ENCODE measurements at places on chromosomes 11 and 22. TPM values are rescaled to one million over a fixed set of nuclear protein-coding genes. Genes with fewer than 3 reads are reported as not detected.

OAF gene
- polyA plus RNA-seq, result 195 TPM

DCHS1 gene
- 17.1 TPM for polyA plus RNA-seq

NCF4 gene
- polyA plus RNA-seq, result 9.2 TPM

VPREB1 gene
- polyA plus RNA-seq, result 0.24 TPM

GDPD4 gene
- 5.1 TPM for polyA plus RNA-seq

OR6T1 gene
- not detected for polyA plus RNA-seq

LRRC4C gene
- 3.9 TPM for polyA plus RNA-seq

CSKMT gene
- 8.7 TPM for polyA plus RNA-seq

SEPTIN5 gene
- polyA plus RNA-seq, result 24.9 TPM

TSGA10IP gene
- not detected for polyA plus RNA-seq

RFPL3 gene
- 0.04 TPM for polyA plus RNA-seq

GALNT18 gene
- polyA plus RNA-seq, result 3.7 TPM

MS4A6E gene
- polyA plus RNA-seq, result not detected

SCGB2A2 gene
- not detected for polyA plus RNA-seq

LMO2 gene
- 11.8 TPM for polyA plus RNA-seq

BAIAP2L2 gene
- polyA plus RNA-seq, result 119 TPM

FXYD2 gene
- polyA plus RNA-seq, result 4.4 TPM

LGR4 gene
- polyA plus RNA-seq, result 53.2 TPM

SYNGR1 gene
- polyA plus RNA-seq, result 11.2 TPM

OOSP3 gene
- not detected for polyA plus RNA-seq

NOX4 gene
- polyA plus RNA-seq, result 4.6 TPM

CNTN5 gene
- 0.70 TPM for polyA plus RNA-seq

OR52H1 gene
- not detected for polyA plus RNA-seq

C11orf97 gene
- polyA plus RNA-seq, result not detected

B3GAT1 gene
- polyA plus RNA-seq, result 2.0 TPM

ARHGAP8 gene
- 16.2 TPM for polyA plus RNA-seq

RTN4R gene
- polyA plus RNA-seq, result 7.5 TPM

SWAP70 gene
- 21.7 TPM for polyA plus RNA-seq

Data from large intestine (tissue), 12 donors.